ENCODE measurements at places on chromosomes 2 and 18.

GRCh38 chr2:106847366-106847765 is 38.6 kb downstream of the ST6GAL2 start:
- DNase-seq: no peak

DNA sequence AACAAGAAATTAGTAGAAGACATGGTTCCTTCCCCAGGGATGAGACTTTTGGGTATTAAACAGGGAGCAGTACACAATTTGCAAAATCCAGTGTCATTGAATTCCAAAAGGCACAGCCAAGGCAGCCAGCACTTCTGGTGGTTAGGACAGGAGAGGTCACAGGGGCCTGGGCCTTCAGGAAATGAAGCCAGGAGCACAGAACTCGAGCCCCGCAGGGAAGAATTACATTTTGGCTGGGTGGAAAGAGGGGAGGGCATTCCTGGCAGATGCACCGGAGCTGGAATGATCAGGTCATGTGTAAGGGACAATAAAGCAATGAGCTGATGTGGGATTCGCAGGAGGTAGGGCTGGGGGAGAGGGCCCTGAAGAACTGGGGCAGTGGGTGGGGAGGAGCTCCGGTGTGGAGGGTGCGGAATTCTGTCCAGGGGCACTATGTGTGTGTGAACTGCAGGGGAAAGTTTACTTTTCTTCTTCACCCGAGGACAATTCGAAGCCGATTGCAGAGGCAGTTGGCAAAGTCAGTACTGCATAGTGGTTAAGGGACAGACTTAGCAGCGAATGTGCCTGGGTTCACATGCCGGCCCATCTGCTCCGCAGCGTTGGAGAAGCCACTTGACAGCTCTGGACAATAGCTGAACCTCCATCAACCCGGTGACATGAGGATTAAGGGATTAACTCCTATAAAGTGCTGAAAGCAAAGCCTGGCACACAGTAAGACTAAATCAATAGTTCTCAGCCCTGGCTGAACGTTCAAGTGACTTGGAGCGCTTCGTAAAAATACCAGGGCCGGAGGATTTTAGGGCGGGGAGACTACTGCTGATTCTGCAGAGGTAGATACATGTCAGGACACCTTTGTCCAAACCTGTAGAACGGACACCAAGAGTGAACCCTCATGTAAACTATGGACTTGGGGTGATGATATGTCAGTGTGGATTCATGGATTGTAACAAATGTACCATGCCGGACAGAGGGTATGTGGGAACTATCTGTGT is 36.4 kb downstream of the ALPK2 start:
- no peak for DNase-seq

GRCh38 chr2:128733450-128733849 is 414.8 kb upstream of the HS6ST1 start:
- DNase-seq: no peak

DNA sequence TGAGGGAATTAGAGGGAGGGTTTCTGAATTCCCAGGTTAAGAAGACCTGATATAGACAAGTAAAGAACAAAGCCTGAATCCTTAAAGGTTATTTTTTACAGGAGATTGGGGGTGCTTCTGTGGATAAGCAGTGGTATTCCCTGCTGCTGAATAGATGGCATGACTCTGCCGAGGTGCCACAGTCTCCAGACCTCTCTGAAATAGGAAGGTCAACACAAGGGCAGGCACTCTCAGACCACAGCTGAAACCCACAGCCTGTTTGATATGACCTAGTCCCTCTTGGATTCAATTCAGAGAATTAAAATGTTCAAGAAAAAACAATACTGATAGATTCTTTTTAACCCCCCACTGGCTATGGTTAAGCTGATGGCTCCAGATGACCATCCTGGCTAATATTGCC is 259.3 kb downstream of the PTGR3 start:
- no peak for DNase-seq

GRCh38 chr2:183035298-183035953 is 2.8 kb downstream of the NCKAP1 start:
- no peak for DNase-seq

- DNase-seq: no peak
Observed at GRCh38 chr2:159946326-159946999, 116.0 kb downstream of the PLA2R1 start.

DNA sequence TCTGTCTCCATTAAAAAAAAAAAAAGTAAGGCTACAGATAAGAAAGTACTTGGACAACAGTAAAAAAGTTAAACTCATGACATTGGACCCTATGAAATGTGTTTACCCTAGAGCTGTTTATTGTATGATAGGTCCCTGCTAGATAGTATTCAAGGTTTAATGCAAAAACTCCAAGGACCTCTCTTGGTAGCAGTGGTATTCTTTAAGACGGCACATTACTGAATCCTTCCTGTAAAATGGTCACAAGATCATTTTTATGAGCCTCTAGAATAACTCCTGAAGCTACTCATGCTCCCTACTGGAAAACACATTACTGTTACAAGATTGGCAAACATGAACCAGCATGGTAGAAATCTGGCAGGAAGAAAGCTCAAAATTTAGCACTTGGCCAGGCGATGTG is 38.8 kb downstream of the GALM start:
- no peak for DNase-seq

- DNase-seq: no peak
Observed at GRCh38 chr2:33047939-33048338, 101.2 kb downstream of the LTBP1 start.

DNA sequence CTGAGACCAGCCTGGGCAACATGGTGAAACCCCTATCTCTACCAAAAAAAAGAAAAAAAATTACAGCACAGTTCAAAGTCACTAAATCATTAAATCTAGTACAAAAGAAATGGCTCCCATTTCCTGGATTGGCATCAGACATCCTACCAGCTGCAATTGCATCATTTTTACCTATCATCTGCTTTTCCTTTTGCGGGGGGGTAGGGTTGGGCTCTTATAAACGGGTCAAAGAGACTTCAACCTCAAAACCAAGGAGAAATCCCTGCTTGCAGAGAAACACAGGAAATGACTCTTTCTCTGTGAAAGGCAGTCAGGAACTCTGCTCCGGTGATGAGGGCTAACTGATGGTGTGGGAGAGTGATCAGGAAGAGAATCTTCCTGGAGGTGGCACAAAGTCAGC is 45.3 kb upstream of the RFX8 start:
- no peak for DNase-seq

- DNase-seq: no peak
Observed at GRCh38 chr2:182128821-182129707, 143.4 kb downstream of the PPP1R1C start.

- DNase-seq: no peak
Observed at GRCh38 chr2:86053166-86053565, 52.5 kb downstream of the POLR1A start.

GRCh38 chr2:238379096-238379810 is 47.5 kb upstream of the ASB1 start:
- peak; percentile 70 for DNase-seq

DNA sequence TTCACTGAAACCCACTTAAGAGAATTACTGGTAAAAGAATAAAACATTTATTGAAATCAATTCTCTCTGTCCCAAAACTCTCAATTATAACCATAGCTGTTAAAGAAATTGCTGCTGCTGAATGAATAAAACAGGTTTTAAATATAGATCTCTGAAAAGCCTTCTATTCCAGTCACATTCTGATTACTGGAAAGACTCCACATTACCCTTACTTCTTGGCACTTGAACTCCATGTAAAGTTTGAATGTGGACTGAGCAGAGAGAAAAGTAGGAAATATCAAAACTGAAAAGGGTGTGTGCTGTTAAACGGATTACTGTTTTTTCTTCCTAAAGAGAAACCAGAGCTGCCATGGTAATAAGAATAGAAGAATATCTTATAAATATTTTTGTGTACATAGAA is 655.3 kb upstream of the SETBP1 start:
- no peak for DNase-seq

Data from retinal pigment epithelial cell (primary cell).